ENCODE measurements at places on chromosomes 13 and 19. TPM values are rescaled to one million over a fixed set of nuclear protein-coding genes. Genes with fewer than 3 reads are reported as not detected.
A peak's percentile ranks its signal among the peaks of the same experiment; 100 is the strongest.

DNA sequence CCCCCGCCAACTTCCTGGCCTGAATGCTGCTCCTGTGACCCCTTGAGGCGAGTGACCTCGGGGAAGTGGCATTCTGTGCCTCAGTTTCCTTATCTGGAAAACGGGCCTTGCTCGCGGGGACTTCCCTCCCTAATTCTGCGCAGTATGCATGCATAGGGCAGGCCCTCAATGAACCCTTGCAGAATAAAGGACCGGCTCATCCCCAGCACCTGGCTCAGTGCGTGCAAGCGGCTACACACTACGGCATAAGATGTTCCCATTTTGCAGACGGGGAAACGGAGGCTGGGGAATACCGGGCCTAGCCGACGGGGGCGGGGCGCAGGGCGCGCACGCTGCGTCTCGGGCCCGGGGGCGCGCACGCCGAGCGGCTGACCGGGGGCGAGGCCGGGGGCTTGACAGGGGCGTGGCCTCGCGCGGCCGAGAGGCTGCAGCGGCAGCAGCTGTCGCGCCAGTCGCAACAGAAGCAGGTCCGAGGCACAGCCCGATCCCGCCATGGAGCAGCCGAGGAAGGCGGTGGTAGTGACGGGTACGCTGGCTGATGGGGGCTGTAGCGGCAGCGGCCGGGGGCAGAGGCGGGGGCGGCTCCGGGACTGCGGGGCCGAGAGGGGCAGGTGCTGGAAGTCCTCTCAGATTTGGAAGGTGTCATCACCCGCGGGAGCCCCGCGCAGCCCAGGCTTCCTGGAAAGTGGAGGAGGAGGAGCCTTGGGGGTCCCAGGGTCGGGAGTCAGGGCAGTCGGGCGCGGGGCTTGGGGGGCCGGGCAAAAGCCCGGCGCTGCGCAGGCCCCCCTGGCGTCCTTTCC, at the start of gene PGPEP1:
PGPEP1 (plus strand) TSS at position 409 of the 800 bp plus-strand sequence; CDS start at position 493, 84 bp downstream.
- DNase-seq = peak; percentile 52

GRCh38 chr19:46714444-46715106, 2.3 kb downstream of the PRKD2 start:
- no peak for DNase-seq

DNA sequence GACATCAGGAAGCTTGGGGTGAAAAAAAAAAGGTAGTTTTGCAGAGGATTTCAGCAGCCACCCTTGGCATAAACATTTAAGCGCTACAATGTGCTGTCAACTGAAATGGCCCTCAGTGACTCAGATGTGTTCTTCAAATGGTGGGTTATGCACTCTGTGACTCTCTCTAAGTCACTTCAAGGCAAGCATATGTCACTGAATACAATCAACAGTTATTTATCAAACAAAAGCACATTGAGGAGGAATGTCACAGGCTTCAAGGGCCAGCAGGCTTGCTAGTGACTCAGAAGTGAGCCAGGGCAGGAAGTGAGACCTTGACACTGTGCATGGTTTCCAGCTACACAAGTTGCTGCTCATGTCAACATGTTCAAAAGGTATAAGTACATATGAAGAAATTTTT, 523.7 kb upstream of the HTR2A start:
- no peak for DNase-seq

DNA sequence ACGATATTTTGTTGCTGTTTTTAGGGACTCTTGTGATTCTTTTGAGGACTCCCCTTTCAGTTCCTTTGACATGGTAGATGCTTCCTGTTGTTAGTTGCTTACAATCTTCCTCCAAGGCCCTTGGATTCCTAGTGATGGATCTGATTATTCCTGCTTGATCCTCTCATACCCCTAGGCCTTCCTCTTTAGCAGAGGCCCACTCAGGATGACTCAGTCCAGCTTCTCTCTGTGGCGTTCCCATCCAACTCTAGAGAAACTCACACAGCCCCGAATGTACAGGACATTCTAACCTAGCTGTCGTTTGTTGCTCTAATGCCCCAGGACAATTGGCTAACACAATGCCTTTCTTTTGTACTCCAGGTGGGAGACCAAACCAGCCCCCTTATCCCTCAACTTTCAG, 191.4 kb downstream of the POSTN start:
- DNase-seq = no peak

DNA sequence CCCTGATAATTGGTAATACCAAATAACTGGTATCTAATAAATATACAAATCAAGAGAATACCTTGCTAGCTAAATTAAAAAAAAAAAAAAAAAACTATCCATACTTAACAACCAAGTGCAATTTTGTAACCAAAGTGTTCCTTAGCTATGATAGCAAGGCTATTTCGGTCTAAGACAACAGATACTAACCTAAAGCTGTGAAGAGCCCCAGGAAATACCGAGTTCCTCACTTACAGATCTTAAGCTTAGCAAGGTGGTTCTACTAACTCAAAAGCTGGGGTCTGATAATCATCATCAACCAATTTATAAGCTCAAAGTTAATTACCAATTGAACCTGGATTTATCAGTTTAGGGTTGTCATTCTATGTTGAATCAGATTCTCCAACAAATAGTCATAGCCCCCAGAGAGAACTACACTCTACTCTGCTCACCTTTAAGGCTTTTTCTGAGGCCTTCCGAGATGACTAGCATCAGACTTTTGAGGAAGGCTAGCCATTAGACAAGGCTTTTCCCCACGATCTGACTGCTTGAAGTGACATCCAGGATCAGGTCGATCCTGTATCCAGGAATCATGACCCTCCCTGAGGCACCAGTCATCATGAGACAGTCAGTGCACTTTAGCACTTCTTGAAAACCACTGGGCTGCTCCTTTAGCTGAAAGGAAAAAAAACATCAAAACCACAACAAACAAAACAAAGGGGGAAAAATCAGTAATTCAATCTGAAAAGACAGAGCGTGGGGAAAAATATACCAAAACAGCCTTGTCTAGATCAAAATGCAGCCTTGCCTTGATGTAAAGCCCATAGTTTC, 31.9 kb downstream of the INTS6 start:
- DNase-seq = no peak

DNA sequence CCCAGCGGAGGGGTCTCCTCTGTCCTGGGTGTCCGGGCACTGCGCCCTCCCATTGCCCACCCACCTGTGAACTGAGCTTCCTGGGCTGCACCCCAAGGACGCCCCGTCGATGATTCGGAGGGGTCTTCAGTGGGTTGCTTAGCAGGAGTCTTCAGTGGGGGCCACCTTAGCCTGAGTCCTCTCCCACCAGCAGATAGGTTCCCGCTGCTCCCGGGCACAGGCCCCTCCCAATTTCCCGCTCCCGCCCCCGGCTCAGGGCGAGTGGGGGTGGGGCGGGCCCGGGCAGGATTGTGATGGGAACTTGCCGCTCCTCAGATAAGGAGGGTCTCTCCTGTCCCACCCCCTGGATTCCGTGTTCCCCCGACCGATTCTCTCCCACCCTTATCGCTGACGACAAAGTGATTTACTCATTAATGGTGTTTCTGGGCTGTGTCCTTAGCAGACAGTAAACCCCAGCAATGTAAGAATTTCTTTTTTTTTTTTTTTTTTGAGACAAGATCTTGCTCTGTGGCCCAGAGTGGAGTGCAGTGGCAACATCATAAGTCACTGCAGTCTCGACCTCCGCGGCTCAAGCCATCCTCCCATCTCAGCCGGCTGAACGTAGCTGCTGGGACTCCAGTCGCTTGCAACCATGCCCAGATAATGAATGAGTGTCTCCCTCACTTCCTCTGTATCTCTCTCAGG, 655 bp upstream of the S1PR5 start:
- DNase-seq = no peak

GRCh38 chr13:58313219-58313618, 681.7 kb downstream of the PCDH17 start:
- DNase-seq = no peak

GRCh38 chr19:3725121-3725520, 16.9 kb downstream of the TJP3 start:
- no peak for DNase-seq

GRCh38 chr19:8069096-8069973, 16.8 kb downstream of the CCL25 start:
- no peak for DNase-seq

Gene SCN1B
- 0.96 TPM for polyA plus RNA-seq

Gene HPN
- polyA plus RNA-seq = 89.0 TPM

Gene PNMA8A
- 46.5 TPM for polyA plus RNA-seq
